ENCODE measurements at places on chromosomes 5 and 9. TPM values are rescaled to one million over a fixed set of nuclear protein-coding genes. Genes with fewer than 3 reads are reported as not detected.

DNA sequence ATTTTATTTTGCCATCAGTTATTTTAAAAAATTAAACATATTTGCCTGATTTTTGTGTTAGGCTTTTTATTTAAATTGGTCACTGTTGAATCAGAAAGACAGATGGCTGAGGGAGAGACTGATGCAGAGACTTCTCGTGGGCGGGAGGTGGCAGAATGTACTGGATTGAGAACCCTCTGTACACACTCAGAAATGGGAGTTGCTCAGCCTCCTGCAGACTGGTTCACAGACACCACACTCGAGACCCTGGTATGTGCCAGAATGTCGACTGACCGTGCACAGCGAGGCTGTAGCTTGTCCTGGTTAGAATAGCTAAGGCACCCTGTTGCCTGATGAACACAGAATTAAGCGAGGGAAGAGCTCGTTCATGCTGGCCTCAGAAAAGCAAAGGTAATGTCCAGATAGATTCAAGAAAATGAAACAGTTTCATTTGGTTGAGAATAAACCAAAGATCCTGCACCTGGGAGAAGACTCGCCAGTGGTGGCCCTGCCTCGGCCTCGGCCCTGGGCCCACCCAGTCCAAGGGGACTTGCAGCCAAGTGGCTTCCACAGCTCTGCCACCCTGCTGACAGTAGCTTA, 71.3 kb upstream of the OTULINL start:
- no peak for DNase-seq

- DNase-seq = no peak
These were observed 892.6 kb downstream of the TAF11L14 start for GRCh38 chr5:18526792-18527405.

DNA sequence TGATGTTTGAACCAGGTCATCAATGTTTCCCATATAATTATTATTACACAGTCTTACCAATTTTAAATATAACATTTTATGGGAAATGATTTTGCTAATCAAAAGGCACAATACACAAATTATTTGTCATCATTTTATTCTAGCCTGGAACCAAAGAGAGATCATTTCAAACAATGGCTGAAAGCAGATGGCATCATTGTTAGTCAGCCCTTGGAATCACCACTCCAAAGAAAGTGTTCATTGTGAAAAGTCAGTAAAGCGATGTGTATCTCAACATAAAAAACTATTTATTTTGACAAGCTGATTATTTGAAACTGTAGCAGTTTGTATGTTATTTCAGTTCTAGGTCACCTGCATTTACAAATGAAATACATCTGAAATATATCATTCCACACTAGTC, 1068.7 kb downstream of the CDH12 start:
- no peak for DNase-seq

Gene CCDC171
- 0.98 TPM for total RNA-seq

Gene SLC45A2
- 0.09 TPM for total RNA-seq

DNA sequence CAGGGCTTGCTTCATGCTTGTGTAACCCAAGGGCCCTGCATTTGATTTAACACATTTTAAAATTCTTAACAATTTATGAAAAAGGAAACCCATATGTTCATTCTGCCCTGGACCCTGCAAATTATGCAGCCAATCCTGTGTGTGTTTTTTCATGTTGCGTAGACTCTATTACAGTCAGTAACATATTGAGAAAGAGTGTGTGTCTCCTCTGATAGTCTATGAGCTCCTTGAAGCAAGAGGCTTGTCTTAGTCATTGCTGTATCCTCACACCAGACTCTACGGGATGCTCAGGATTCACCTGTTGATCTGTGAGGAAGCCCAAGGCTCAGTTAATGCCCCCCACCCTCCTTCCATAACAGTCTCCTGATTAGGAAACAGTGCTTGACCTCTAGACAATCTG, 177.3 kb upstream of the DMAC1 start:
- DNase-seq = no peak

GRCh38 chr5:7347377-7347776, 48.6 kb upstream of the ADCY2 start:
- no peak for DNase-seq

Gene ZNF354C
- total RNA-seq = 7.3 TPM

GRCh38 chr5:89300426-89300970, 417.5 kb upstream of the MEF2C start:
- DNase-seq = no peak

- DNase-seq = no peak
These were observed 118.0 kb downstream of the SPATA31D1 start for GRCh38 chr9:82106536-82106935.

GRCh38 chr5:5638211-5638610, 215.7 kb downstream of the ICE1 start:
- no peak for DNase-seq

- peak; percentile 18 for DNase-seq
These were observed 60.3 kb downstream of the HABP4 start for GRCh38 chr9:96510258-96510657.

DNA sequence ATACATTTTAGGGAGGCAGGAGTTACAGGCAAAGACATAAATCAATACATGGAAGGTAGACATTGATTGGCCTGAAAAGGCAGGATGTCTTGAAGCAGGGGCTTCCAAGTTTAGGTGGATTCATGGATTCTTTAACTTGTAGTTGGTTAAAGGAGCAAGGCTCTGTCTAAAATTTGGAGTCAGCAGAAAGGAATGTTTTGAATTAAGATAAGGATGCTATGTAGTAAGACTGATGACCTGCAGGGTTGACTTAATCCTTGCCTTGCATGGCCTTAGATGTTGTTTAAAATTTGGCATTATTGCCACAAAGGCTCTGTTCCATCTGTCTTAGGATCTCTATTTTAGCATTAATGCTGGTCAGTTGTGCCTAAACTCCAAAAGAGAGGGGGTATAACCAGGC, 171.3 kb downstream of the C5orf15 start:
- no peak for DNase-seq

Gene ACSL6
- total RNA-seq = 0.09 TPM

DNA sequence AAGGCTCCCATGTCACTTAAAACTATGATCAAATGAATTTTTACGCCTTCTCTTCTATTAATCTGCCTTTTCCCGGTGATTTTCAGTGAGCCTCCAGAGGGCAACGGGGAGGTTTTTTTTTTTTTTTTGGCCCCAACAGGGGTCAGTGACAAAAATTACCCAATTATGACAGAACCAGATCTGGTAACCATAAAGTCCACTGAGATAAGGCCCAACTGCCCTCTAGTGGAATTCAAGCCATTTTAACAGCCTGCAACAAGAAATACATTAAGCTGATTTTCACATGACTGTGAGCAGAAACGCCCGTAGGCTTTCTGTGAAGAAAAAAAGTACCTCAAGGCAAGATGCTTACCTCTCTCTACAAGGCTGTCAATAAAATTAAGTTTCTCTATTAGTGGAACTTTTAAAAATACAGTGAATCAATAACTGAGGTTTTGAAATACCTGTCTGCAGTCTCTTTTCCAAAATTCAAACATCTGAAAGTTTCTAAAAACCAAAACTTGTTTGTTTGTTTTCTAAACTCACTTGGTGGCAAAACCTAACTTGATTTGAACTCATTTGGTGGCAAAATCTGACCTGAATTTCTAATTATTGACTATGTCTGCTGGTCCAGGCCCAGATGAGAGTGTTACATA, 49.7 kb upstream of the FST start:
- peak; percentile 75 for DNase-seq

DNA sequence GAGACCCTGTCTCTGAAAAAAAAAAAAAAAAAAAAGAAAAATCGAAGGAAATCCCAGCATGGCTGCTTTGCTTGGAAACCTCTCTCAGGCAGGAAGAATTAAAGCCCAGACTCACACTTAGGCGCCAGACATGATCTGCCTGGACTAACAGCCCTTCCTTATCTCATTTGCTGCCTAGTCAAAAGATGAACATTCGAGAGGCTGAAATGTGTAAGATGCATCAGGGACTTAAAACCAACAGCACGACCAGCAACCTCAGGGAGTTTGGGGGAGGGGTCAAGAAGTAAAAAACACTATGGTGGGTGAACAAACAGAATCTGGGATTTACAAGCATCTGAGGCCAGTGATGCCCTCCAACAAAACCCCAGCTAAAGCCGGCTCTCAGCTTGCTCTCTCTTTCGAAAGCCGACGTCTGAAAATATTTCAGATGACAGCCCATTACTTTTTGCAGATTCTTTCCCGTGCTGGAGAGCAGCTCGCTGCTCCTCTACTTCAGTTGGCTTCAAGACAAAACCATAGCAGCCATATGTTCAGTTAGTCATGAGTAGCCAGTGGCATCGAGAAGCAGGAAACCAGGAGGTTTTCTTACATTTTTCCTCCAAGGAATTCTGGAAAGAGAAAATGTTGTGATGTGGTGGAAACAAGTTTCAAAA, 249.9 kb downstream of the MARCHF11 start:
- DNase-seq = no peak

- no peak for DNase-seq
These were observed 88.1 kb downstream of the ANXA1 start for GRCh38 chr9:73239570-73240265.

DNA sequence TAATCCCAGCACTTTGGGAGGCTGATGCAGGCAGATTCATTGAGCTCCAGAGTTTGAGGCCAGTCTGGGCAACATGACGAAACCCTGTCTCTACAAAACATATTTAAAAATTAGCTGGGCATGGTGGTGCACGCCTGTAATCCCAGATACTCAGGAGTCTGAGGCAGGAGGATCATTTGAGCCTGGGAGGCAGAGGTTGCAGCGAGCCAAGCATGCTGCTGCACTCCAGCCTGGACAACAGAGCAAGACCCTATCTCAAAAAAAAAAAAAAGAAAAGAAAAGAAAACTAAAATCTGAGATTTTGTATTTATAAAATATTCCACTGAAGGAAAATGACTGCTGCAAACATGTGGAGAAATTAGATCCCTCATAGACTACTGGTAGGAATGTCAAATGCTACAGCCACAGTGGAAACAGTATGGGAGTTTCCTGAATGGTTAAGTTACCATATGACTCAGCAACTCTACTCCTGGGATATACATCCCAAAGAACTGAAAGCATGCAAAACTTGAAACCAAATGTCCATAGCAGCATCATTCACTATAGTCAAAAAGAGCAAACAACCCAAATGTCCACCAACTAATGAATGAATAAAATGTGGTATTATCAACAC, 106.1 kb downstream of the UBAP2 start:
- DNase-seq = peak; percentile 59

Measured in dermis blood vessel endothelial cell (primary cell).